ENCODE measurements at places on chromosomes 7 and 10.

GRCh38 chr7:47581804-47582763 is at the start of gene TNS3:
TSS of gene TNS3 (minus strand) at chr7:47582111. CDS start at chr7:47439636, 142,475 bp downstream.
- DNase-seq, result no peak

DNA sequence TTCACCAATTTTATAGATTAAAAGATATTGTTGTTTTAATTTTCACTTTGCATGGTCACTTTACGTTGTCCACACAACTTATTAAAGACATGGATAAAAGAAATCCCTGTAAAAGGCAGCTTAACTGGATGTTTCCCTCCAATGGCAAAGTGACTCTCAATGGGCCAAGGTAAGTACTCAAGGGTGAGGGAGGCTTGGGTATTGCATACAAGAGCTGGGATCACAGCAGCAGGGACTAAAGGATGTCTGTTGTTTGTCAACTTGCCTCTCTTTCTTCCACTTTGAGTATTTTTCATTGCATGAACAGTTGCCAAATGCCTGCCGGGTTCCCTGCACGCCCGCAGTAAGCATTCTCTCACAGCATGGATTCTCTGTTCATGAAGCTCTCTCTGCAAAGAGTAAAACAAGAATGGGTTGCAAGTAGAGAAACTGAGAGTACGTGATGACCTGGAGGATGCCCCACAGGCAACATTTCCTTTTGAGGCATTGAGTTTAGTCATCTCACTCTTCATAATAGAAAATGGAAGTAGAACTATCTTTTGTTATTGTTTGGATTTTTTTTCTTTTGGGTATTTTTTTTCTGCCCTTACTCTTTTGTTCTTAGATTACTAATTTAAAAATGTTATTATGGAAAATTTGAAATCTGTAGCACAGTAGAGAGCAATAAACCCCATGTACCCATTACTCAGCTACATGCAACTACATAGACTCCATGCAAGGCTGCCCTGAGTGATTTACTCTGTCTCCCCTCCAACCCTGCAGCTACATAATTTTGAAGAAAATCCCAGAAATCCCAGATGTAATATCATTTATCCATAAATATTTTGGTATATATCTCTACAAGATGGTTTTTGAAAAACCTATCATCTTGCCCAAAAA is 26.3 kb downstream of the GPR141 start:
- no peak for DNase-seq

- DNase-seq, result no peak
These were observed 74.3 kb downstream of the NKX6-2 start for GRCh38 chr10:132711613-132712121.

DNA sequence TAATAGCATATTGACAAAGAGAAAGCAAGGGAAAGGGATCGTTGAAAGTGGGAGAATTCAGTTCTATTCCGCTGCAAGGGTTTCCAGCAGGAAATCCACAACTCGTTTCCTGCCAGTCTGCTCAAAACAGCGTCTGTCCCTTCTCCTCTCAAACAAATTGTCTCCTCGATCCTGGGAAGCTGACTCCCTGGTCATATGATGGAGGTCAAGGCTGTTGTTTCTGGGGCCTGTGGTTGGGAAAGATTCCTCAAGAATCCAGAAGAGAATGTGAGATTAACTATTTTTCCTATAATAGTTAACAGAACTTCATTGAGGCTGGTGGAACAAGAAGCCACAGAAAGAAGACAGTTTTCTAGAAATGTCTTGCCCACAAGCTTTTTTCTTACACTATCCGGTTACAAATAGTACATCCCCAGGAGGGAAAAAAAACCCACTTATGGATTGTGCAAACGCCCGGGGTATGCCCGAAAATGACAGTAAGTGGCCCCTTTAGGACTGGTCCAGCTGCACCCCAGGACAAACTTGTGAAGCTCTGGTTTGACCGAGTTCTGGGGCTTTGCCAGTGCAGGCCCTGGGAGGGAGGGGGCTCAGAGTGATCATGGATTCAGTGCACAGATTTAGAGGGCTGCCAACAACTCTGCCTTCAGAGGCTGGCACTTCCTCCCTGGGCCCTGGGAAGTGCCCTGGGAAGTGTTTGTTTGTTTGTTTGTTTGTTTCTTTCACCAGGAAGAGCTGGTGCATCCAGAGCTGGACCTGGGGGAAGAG is 49.4 kb upstream of the CTBP2 start:
- no peak for DNase-seq

DNA sequence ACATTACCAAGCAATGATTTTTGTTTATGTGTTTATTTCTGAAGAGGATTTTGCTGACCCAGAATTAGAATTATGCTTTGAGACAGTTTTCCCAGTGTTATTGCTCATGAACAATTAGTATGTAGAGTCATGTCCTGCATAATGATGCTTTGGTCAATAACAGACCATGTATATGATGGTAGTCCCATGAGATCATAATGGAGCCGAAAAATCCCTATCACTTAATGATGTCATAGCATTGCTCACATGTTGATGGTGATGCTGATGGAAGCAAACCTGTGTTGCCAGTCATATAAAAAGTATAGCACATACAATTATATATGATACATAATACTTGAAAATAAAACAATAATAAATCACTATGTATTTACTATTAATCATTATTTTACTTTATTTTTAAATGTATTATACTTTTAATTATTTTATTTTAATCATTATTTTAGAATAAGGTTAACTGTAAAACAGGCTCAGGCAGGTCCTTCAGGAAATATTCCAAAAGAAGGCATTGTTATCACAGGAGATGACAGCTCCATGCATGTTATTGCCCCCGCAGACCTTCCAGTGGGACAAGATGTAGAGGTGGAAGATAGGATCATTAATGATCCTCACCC is 33.5 kb downstream of the AHR start:
- no peak for DNase-seq

DNA sequence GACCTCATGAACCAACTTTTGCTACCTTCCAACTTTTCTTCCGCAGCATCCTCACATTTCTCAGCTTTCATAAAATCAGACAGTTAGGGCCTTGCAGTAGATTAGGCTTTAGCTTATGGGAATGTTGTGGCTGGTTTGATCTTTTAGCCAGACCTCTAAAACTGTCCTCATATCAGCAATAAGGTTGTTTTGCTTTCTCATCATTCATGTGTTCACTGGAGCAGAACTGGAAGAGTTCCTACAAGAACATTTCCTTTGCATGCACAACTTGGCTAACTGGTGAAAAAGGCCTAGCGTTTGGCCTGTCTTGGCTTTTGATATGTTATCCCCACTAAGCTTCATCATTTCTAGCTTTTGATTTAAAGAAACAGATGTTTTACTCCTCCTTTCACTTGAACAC is 130.0 kb upstream of the LRRTM3 start:
- DNase-seq, result no peak

DNA sequence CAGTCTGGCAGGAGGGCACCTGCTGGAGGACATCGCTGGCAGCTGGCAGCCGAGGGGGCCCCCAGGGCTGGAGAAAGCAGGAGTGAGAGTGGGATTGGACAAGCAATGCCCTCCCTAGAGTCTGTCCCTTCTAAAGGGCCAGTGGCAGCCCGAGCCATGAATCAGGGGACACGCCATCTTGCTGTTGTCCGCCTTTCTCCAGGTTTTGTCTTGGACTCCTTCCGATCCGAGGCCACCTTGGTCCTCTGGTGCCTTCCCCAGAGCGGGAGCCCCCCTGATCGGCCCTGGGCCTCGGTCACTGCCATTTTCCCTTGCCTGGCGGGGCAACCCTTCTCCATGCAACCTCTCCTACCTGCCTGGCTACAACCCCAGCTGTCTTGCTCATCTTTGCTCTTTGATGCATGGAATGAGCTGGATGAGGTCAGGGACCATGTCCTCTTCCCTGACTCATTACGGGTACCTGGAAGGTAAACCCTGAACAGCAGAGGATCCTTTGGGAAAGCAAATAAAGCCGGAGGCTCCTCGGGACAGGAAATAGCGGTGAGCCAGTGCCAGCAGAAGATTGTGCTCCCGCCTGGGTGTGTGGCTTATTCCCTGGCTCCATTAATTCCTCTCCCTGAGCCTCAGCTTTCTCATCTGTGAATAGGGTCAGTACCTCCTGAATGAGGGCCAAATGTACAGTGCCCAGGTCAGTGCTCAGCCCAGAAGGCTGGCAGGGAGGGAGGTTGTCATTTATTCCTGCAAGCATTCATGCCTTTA is 112.0 kb downstream of the GRK5 start:
- DNase-seq, result no peak

DNA sequence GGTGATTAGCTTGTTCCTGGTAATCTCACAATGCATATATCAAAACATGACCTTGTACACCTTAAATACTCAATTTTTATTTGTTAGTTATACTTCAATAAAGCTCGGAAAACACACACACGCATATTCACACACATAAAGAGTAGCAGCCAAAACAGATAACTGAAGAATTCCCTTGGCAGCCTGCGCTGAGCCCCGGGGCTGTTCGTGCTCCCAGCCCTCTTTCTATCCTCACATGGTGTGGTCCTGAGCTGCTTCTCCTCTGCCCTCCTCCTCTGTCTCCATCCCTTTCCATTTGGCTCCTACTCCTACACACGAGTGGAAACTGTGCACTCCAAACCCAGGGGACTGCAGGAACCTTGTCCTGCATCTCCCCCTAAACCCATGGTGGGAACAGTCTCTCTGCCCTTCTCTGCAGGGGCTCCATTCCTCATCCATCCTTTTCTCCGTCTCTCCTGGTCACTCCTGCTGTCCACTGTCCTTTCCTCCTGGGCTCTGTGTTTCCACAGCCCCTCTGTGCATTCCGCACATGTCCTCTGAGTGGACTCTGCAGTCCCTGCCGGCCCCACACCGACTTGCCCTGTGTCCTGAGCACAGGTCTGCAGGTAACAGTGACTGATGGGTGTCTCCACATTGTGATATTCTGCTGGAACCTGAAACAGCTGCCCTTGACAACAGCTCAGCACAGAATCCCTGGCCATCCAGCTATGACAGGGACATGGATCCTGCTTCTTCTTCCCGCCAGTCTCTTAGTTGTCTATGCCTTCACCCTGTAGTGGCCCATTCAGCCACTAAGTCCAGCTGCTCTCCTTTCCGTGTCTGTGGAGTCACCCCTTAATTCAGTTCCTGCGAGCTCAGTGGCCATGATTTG is 216.8 kb upstream of the ZNF32 start:
- no peak for DNase-seq

GRCh38 chr7:6307762-6308161 is 35.3 kb upstream of the CYTH3 start:
- no peak for DNase-seq

GRCh38 chr7:18408461-18408860 is 87.1 kb upstream of the HDAC9 start:
- DNase-seq, result no peak

GRCh38 chr10:31188792-31189406 is 130.1 kb upstream of the ZEB1 start:
- no peak for DNase-seq

DNA sequence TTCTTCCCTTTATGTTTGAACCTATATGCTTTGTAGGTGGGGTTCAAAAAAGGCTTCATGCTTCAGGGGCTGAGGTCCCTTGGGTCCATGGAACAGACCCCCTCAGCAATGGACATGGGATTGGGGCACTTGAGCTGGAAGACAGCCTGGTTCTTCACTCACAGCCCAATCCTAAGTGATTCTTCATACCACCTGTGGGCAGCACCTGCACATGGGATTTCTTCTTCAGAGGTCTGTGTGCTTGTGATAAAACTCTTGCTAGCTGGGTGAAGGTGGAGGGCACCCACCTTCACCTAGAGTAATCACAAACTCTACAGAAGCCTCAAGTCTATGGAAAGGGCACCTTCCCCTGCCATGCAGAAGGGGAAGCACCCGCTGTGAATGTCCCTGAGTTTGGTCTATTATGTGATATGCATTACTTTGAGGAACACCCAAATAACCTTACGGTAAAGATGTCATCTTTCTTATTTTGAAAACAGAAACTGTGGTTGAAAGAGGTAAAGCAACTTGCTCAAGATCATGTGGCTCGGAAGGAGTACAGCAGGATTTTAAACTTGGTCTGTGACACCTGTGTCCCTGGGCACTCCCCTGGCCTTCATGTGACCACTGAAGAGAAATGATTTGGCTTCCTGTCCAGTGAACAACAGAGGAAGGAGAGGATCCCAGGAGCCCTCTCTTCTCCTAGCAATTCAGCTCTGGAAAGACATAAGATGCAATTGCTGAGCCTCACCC is 469.5 kb upstream of the ZMIZ1 start:
- DNase-seq, result no peak

DNA sequence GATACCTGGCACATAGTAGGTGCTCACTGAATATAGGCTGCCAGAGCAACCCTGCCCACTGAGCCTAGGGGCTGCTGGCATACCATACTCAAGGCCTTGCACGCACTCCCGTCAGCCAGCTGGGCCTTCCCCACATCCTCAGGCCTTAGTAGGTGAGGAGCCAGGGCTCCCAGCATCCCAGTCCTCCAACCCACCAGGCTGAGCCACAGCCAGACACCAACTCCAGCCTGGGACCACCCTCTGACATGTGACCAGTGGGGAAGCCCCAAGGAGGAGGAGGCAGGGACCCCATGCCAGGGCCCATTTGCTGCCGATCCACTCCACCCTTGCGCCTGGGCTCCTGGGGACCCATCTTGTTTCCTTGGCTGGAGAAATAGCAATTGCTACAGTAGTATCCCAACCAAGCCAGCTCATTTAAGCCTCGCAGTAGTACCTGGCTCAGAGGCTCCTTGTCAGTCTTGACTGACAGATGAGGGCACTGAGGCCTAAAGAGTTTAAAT is 11.4 kb downstream of the SLIT1 start:
- DNase-seq, result no peak

DNA sequence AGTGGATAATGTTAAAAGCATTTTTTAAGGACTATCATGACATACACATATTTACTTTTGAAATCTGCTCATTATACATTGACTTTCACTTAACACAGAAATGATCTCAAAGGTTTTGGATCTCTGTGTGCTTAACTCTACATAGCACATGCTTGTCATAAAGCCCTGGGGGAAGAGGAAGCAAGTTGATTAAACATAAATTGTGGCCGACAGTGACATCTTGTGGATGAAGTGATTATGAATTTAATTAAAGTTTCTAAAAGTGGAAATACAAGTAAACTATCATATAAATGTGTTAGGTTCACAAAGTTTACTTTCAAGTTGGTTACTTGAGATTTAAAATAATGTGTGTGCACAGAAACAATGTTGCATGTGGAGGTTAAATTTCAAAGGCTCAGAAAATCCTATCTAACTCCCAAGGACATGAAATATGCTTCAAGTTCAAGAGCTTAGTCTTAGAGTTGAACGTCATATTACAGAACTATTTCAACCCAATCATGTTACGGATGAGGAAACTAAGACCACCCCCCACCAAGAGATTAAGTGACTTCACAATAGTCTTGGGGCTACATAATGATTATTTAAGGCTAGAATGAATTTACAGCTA is 1247.8 kb downstream of the GATA3 start:
- DNase-seq, result no peak

Data from activated CD8-positive, alpha-beta memory T cell treated with anti-CD3 and anti-CD28 coated beads for 1 hour (primary cell).